ENCODE measurements at places on chromosomes 4 and X. TPM values are rescaled to one million over a fixed set of nuclear protein-coding genes. Genes with fewer than 3 reads are reported as not detected.
A peak's percentile ranks its signal among the peaks of the same experiment; 100 is the strongest.

DNA sequence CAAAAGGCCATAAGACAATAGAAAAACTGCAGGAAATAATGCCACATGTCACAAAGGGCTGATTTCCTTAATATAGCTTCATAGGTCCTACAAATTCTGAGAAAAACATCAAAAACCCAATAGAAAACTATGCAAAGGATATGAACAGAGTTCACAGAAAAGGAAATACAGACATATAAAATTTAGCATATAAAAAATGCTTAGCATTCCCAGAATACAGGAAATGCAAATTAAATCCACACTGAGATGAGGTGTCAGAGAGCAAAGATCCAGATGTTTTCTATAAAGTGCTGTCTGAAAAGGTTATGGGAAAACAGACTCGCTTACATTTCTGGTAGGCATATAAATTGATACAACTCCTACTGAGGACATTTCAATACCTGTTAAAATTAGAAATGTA, 33.8 kb downstream of the TXK start:
- H3K4me3 ChIP-seq, result no peak overlapping the region
- H3K27me3 ChIP-seq, result no peaks in the 10 kb centered on the region
- no peak for DNase-seq
- H3K27ac ChIP-seq, result no peak overlapping the region

- H3K27me3 ChIP-seq, result no peaks in the 10 kb centered on the region
- H3K27ac ChIP-seq, result peak overlapping the region; percentile 88
- peak overlapping the region; percentile 59 for H3K4me3 ChIP-seq
- no peaks in the 10 kb centered on the region for H3K36me3 ChIP-seq
- peaks cover 33% of the 10 kb centered on the region for H3K4me1 ChIP-seq
Measured at GRCh38 chr4:113145519-113146291, 96.3 kb downstream of the ANK2 start.

DNA sequence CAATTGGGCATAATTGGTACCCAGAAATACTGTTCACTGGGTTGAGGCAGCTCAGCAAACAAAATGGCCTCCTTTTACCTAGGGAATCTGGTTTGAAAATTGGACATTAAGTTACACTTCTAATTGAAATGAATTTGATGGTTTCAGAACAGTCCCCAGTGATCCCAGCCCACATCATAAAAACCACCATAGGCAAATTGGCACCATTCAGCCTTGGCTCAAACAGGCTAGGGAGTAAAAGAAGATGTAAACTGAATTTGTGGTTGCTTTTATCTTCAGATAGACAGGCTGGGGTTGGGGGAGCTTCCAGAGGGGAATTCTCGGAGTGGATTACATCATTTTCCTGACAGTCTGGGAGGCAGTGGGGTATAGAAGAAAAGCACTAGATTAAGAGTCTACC, 576.5 kb downstream of the MID1IP1 start:
- no peak overlapping the region for H3K27ac ChIP-seq
- no peaks in the 10 kb centered on the region for H3K27me3 ChIP-seq

Gene KLHL2
- 7.9 TPM for total RNA-seq

Gene AMOT
- 10.2 TPM for total RNA-seq
